ENCODE measurements at places on chromosomes 13 and 19.

GRCh38 chr19:10269333-10270179 lies 1.4 kb upstream of the ICAM1 start:
- peak; percentile 91 for DNase-seq

GRCh38 chr13:24834902-24835510 lies 71.0 kb downstream of the RNF17 start:
- no peak for DNase-seq

DNA sequence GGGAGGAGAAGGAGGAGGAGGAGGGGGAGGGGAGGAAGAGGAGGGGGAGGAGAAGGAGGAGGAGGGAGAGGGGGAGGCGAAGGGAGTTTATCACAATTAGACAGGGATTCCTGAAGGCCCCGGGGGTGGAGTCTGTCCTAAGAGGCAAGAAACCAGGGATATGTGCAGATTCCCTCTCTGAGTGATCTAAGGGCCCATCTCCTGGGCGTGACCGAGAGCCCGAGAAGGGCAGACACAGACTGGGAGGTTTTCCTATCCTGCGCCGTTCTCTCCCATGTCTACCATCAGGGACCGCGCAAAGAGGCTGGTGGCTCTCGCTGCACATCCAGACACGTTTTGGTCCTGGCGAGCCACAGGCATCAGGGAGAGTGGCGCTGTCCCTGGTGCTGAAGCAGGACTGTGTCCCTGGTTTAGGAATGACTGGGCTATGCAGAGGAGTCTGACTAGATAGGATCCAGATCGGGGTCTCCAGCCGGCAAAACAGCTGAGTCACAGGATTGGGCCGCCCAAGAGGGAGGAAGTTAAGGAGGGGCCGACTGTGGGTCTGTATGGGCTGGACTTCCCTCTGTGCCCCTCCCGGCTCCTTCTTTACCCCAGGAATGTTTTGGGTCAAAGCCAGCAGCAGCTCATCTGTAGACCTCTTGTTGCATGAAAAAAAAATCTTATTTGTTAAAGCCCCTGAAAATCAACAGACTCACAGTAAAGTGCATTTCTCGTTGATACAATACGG lies 17.9 kb upstream of the ZNF175 start:
- peak; percentile 13 for DNase-seq

DNA sequence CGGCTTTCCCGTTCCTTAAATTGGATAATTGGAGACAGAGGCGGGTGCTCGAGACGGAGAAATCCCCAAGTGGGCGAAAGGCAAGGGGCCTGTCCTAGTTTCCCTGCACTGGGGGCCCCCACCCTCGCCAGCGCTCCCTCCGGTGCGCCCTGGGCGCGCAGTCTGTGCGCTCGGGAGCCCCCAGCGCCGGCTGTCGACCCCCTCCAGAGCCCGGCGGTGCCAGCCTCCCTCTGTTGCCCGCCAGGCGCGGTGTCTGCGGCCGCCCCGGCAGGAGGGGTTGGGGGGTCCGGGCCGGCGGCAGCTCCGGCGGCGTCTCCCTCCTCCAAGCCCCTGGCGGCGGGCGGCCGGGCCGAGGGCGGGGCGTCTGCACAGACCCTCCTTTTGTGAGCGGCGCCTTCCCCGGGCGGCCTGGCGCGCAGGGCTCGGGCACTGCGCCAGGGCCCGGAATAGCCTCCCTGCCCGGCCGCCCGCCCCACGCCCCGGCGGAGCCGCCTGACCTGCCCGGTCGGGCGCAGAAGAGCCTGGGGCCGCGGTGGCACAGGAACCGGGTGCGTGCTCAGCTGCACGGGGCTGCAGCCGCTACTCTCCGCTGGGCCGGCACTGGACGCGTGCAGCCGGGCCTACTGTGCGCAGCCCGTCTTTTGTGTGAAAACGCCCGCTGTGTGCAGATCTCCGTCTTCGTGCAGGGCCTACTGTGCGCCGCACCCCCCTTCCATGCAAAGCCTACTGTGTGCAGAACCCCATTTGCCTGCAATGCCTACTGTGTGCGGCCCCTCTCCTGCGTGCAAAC lies 13.2 kb downstream of the GADD45B start:
- DNase-seq: no peak

DNA sequence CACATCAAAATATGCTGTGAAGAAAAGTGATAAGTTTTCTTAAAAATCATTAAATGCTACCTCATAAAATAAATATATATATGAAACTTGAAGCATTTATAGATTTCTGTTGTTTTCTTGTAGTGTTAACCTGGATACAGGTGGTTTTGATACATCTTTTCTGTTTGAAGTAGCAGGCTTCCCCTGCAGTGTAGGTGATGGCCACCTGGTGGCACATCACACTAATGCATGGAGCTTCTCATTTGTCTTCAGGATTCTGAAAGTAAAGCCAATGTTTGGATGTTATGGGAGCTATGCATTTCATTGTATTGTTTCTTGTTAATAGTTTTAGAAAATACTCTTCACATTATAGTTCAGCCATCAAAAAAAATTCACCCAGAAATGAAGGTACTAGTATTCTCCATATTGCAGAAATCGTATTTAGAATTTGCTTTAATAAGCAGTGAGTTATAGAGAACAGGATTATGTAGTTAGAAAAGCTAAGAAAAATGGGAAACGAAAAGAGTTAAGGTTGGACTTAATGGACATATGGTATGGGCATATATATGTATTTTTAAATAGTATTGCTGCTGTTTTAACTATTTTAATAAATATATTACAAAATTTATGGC lies 18.7 kb downstream of the GPR180 start:
- no peak for DNase-seq

- DNase-seq: no peak
Measured at GRCh38 chr19:41307954-41308449, 2.0 kb upstream of the CCDC97 start.

GRCh38 chr13:31747291-31747690 lies 8.0 kb downstream of the RXFP2 start:
- no peak for DNase-seq

GRCh38 chr19:15265850-15266248 lies 33.6 kb upstream of the EPHX3 start:
- no peak for DNase-seq

GRCh38 chr19:55467236-55468053 lies 2.9 kb upstream of the C19orf85 start:
- DNase-seq: peak; percentile 56

GRCh38 chr13:71290963-71291841 lies 575.8 kb downstream of the DACH1 start:
- peak; percentile 88 for DNase-seq

GRCh38 chr13:79631051-79631659 lies 150.2 kb downstream of the NDFIP2 start:
- no peak for DNase-seq

GRCh38 chr19:33192010-33192409 lies 2.1 kb upstream of the LRP3 start:
- DNase-seq: no peak

GRCh38 chr13:24741016-24741662 lies 22.8 kb upstream of the RNF17 start:
- DNase-seq: no peak

GRCh38 chr13:113972451-113973217 lies 1.2 kb downstream of the C13orf46 start:
- no peak for DNase-seq

DNA sequence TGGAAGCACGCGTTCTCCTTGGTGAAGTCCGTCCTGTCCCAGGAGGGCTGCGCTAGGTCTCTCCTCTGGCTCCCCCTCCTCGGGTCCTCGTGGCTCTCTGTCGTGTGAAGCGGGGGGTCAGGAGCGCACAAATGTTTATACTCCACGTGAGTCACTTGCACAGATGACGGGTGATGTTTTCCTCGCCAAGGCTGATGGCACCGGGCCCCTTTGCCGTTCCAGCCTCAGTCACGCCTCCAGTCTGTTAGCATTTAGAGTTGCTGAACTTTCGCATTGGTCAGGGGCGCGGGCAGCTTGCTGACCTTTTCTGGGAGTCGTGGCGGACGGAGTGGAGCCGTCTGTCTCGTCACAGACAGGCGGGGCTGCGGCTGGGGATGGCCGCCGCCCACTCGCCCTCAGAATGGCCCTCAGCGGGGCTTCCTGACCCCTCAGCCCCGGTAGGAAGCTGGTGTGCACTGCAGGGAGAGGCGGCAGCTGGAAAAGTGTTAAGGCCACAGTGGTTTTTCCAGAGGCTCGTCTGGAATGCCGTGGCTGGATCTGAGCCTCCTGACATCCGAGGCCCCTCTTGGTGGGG lies 13.7 kb downstream of the KLHL26 start:
- DNase-seq: no peak

DNA sequence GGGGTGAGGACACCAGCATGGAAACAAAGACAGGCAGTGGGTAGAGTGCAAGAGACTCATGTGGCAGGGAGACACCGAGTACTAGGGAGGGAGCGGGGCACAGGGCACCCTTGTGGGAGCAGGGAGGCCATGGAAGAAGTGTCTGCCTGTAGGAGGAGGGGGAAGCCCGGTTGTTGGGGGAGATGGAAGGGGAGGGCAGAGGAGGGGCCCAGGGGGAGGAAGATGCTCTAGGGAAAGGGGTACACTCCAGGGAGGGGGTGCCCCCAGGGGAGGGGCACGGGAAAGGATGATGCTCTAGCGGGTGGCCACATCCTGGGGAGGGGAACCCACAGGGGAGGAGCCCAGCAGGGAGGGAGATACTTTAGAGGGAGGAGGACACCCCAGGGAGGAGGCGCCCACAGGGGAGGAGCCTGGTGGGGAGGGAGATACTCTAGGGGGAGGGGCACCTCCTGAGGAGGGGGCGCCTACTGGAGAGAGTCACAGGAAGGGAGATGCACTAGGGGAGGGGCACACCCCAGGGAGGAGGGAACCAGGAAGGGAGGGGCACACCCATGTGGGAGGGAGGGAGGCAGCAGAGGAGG lies 24.9 kb downstream of the CPAMD8 start:
- peak; percentile 75 for DNase-seq

- no peak for DNase-seq
Measured at GRCh38 chr13:29858231-29858630, 7.8 kb upstream of the UBL3 start.

DNA sequence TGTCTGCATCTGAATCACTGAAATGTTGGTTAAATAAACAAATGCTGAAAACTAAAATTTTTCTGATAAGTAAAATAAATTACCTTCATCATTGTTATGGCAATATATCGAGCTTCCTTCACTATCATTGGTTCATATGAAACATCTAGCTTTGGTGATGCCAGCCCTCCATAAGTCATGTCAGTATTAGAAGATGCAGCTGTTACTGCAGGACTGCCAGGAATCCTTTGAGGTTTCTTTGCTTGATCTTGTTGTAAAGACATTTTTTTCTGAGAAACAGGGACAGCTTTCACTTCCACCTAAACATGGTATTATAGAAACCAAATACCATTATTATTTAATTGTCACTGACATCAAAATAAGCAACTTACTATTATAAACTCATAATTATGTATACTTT lies 123.7 kb upstream of the FBXL3 start:
- no peak for DNase-seq

DNA sequence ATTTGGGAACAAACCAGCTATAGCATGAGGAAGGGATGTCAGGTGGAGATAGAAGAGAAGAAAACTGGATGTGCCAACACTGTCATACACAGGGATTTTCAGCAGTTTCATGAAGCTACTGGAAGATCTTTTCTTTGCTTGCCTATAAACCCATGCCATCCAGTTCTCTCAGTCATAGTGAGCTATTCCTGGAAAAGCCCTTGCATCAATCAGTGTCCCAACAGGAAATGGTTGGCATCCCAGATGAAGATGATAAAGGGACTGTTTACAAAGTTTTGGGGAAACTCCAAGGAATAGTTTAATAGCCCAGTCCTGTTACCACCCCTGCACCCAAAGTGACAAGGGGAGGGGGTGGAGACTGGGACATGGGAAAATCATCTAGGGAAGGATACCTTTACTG lies 58.5 kb upstream of the ARGLU1 start:
- no peak for DNase-seq

DNA sequence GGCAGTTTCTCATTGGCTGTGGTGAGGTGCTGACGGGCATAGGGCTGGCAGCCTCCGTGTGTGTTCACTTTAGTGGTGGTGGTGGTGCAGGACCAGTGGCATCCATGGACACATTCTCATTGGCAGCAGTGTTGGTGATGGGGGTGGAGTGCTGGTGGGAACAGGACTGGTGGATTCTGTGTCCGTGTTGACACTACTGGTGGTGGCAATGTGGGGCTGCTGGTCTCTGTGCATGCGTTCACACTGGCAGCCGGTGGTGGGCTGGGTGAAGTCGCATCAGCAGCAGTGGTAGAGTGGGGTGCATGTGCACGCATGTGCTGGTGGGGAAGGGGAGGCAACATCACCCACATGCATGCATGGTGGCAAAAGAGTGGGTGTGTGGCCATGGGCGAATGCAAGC lies 1471.4 kb upstream of the PCDH20 start:
- no peak for DNase-seq

GRCh38 chr19:54650108-54650655 lies 12.6 kb upstream of the LILRB4 start:
- DNase-seq: no peak

- DNase-seq: no peak
Measured at GRCh38 chr13:48181482-48182145, 51.4 kb upstream of the ITM2B start.

GRCh38 chr13:77883328-77883727 lies 35.3 kb downstream of the EDNRB start:
- DNase-seq: no peak

DNA sequence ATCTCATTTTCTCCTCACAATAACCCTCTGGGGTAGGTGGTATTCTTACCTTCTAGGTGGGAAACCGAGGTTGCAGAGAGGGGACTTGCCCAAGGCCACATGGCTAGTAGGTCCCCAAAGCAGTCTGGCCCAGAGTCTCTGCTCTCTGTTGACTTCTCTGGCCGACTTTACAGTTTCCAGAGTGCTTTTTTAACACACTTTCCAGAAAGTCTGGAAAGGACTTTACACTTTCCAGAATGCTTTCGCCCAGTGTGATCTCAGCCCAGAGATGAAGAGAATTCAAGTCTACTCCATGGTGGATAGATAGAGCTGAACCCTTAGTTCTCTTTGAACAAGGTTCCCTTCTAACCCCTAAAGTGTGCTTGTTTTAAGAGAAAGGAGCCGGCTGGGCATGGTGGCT lies 12.2 kb downstream of the ARHGAP35 start:
- no peak for DNase-seq

DNA sequence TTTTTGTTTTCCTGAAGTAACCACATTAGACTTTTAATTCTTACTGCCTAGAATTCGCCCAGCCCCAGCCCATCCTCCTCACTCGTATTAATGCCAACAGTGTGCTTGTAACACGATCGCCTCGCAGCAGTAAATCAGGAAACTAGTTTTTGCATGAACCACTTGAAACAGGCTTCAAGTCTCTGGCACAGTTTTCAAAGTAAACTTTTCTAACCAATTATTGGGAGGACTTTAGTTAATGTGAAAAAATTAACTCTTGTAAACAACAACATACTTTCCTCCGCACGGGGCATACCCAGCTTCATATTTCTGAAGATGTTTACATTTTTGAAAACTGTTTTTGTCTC lies 39.2 kb downstream of the TNFRSF19 start:
- DNase-seq: no peak

- DNase-seq: no peak
Measured at GRCh38 chr19:45509692-45510015, 2.4 kb downstream of the VASP start.

Data from CD4-positive, alpha-beta T cell treated with Interferon alpha-2 for 1 hour (primary cell).